ENCODE measurements at places on chromosomes 4 and X.

DNA sequence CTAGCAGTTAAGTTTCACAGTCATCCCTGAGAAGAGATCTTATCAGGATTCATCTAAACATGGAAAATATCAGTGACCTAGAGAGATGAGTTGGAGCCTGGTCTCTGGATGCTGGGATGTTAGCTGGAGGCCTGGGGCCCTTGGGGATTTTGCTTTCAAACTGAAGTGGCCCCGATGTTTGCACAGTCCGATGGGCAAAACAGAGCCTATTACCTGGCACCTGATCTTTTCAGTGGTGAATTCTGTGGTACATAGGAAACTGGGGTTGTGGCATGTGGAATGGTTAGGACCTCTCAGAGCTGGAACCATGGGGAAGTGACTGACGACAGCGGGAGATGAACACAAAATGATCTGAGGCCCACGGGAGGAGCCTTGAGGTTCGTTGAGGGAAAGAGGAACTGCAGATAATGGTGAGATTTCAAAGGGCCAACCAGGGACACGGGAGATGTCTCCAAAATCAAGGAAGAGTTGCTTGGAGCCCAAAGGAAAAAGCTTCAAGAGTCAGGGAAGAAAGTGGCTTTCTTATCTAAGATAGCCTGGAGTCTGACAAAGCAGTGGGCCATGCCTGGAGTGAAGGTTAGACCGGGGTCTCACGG, 17.8 kb upstream of the TENM3 start:
- DNase-seq, result peak; percentile 61

DNA sequence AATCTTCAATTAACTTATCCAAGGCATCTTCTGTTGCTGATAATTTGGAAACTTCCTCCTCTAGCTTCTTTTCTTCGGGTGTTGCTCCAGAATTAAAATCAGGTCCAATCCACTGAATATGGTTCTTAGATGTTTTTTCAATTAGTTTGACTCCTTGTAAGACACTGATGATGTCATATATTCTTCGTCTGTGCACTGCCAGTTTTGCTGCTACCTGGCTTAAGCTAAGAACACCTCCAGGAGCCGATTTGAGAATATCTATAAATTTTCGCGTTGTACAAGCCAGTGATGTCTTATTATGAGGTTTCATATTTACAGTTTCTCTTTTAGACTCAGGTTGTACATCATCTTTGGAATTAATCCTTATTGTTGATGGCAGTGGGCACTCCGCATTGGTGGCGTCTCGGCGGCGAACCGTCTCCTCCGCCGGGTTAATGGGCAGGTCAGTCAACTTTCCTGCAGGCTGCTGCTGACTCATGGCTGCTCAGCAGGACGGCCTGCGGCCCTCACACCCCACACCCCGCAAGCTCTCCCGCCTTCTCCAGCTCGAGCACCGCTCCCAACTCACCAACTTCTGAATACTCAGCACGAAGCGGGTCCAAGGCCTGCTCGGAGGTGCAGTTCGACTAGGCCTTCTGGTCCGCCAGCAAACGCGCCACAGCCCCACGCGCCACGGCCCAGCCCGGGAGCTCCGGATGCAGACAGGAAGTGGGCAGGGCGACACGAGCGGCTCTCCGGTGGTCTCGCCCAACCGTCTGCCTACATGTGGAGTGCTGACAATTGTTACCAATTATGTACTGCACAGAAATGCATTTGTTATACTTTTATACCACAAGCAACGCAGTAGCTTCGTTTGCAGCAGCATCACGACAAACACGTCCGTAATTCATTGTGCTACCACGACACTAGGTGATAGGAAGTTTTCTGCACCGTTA, 49.2 kb upstream of the FHL1 start:
- DNase-seq, result no peak

- DNase-seq, result peak; percentile 56
Observed at GRCh38 chrX:106612393-106612763, 600 bp downstream of the RADX start.

GRCh38 chrX:107448998-107449835, at the start of gene FRMPD3:
Gene FRMPD3, plus strand, starts transcription at chrX:107449652. Its CDS starts 76,937 bp downstream, at chrX:107526589.
- DNase-seq, result peak; percentile 46

GRCh38 chrX:13175056-13175455, 130.6 kb upstream of the FAM9C start:
- no peak for DNase-seq

DNA sequence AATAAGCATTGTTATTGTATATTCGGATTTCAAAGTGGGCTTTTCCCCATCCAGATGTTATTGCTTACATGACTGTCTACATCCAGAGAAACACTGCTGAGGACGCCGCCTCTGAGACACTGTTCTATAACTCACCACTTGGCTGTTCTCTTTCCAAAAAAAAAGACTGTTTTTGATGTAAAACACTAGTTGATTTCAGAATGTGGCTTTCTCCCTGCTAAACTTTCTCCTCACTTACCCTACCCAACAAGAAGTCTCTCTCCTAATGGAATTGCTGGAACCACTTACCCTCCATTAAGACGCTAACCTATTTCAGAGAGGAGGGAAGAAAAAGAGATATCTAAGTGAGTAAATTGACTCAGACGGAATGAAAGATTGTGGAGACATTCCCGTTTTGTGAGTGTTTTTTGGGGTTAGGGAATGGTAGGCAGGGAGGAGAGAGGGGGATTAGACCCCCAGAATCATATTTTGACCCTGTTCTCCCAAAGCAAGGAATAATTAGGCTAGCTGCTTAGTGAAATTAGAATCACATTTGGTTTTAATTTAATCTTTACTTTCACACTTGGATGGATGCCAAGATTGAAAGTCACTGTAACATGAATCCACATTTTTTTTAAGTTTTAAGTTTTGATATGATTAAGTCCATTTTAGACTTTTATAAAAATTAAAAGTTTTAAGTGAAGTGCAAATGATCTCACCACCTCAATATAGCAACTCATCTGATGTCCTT, 174.9 kb downstream of the CHIC2 start:
- no peak for DNase-seq

DNA sequence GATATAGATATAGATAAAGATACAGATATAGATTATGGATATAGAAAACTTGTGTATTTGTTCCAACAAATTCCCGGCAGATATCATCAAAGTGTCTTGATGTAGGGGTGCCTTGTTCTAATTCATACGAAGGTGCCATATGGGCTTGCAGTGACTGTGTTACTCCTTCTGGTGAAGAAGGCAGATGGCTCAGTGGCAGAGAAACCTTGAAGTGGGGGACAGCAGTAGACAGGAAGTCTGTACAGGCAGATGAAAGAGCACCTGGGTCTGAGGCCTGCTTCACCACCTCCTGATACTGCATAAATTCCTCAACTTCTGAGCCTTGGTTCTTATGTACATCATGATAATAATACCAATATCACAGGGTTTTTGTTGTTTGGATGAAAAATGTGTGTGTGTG, 179.5 kb upstream of the GATB start:
- no peak for DNase-seq

- no peak for DNase-seq
Observed at GRCh38 chr4:101018836-101019235, 328.5 kb downstream of the PPP3CA start.

DNA sequence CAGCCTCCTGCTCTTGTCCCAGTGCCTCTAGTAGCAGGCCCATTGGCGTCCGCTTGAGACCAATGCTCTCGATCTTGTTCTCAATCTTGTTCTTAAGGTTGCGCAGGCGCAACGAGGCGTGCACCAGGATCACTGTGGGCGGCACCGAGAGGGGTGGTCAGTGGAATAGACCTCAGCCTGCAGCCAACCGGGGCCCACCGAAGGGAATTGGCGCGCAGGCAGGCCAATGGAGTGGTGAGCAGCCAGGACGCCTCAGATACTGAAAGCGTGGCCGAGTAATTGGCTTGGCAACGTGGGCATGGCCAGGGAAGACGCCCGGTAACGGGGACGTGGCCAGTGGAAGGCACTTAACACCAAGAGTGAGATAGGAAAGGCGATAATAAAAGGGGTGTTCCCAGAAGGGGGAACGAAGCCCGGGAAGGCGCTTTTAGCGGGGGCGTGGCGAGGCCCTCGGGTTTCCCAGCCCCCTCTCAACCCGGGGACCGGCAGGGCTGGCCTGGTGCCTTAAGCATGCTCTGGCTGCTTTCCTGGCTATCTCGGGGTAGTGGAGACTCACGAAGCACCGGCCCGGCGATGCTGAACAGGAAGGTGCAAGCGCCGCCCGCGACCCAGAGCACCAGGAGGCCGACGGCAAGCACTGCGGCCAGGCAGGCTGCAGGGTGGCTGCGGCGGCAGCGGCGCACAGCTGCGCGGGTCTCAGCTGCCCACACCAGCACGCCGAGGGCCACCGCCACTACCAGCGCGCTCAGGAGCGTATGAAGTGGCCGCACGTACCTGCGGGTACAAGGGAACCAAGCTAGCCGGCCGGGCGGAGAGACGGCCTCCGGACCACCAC, 1.7 kb downstream of the PRAF2 start:
- peak; percentile 39 for DNase-seq

GRCh38 chr4:31667686-31668085, 947.5 kb downstream of the PCDH7 start:
- no peak for DNase-seq

GRCh38 chr4:175561696-175562095, 250.4 kb downstream of the GPM6A start:
- no peak for DNase-seq

- no peak for DNase-seq
Observed at GRCh38 chr4:75248770-75249407, 265.3 kb downstream of the RCHY1 start.

- no peak for DNase-seq
Observed at GRCh38 chr4:174207367-174207766, 76.1 kb downstream of the FBXO8 start.

Measured in NCI-H1105 treated with DMSO at 0.1 percent for 48 hours (cell line).